ENCODE measurements at places on chromosomes 16 and 17.

GRCh38 chr17:49795372-49795771 is 6.9 kb downstream of the KAT7 start:
- no peak for DNase-seq

- no peak for DNase-seq
Measured at GRCh38 chr16:80741724-80742123, 62.7 kb downstream of the CDYL2 start.

DNA sequence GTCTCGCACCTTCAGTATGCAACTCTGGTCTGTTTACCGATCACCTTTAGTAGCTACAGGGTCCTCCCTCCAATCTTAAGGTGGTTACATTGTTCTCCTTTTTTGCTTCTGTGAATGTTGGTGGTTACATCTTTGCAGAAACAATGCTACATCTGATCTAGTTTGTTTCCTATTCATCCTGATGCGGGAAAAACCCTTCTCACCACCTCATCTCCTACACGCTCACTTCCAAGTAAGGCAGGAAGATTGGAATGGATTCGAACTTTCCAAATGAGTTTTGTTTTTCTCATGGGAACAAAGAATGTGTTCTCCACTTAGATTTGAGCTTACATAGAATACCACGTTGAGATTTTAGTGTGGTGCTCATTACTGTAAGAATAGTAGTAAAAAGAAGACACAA is 14.5 kb downstream of the ZC3H18 start:
- DNase-seq, result no peak

GRCh38 chr17:9230346-9230745 is 209.0 kb downstream of the NTN1 start:
- DNase-seq, result peak; percentile 44

GRCh38 chr17:64492481-64493109 is 4.3 kb downstream of the POLG2 start:
- DNase-seq, result no peak

DNA sequence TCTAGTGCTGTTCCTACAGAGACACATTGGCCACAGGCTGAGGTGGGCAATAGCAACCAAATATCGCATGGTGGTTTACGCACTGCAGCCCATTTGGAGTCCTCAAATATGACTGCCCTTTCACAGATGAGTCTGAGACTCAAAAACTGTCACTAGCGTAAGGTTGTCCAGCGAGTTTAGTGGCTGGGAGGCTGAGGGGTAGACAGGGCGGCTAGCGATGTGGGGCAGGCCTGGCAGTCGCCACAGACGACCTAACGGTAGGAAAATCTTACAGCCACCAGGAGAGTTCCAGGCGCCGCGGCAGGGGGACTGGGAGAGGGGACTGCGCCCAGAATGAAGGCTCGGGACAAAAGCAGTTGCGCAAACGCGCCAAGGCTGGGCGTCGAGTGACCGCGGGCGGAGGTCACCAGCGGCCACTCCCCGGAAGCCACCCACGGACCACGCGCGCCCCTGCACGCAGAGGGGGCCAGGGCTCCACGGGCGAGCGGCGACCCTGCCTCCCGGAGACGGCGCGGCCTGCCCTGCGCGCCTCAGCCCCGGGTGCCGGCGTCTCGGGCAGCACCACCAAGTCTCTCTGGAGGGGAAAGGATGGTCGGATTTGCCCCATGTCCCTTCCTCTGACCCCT is 699 bp upstream of the MAP1LC3B start:
- peak; percentile 30 for DNase-seq

GRCh38 chr16:11147033-11147753 is 108.8 kb downstream of the SOCS1 start:
- no peak for DNase-seq

DNA sequence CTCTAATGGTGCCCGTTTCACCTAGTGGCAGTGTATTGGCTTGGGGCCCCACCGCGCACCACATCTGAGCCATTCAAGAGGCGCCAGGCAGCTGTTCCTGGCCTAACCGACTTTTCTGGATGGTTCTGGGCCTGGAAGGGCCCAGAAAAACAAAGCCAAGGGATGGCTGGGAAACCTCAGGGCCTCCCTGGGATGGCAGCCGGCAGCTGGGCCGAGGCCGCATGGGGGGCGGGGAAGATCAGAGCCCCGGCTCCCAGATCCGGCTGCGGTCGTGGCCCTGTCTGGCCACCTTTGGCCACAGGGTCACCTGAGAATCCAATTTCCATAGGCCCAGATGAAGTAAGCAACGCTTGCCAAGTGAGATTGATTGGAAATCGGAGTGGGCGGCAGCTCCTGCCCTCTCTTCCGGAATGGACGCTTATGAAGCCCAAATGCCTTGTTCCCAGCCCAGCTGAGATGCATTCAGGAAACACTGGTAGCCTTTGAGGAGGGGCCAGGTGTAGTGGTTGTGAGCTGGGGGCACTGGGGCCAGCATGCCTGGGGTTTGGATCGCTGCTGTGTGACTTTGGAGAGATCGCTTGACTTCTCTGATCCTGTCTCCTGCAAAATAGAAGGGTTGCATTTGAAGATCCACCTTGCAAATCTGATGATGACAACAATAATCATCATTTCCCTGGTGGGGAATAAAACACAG is 163.8 kb upstream of the GSE1 start:
- no peak for DNase-seq

DNA sequence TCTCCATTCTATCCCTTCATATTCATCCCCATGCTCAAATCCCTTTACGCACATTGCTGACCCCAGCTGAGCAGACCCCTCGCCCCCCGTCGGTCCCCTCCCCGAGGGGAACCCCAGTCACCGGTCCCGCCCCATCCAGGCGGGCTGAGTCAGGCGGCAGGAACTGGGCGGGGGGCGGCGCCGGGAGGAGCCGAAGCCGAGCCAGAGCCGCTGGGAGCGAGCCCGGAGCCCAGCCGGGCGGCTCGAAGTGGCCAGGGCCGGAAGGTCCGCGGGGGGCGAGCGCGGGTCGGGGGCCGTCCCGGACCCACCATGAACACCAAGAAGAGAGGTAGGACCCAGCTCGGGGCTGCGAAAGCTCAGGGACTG is 8.6 kb downstream of the RIPOR1 start:
- peak; percentile 88 for DNase-seq

- peak; percentile 61 for DNase-seq
Measured at GRCh38 chr17:36072431-36073121, 8.5 kb downstream of the CCL18 start.

DNA sequence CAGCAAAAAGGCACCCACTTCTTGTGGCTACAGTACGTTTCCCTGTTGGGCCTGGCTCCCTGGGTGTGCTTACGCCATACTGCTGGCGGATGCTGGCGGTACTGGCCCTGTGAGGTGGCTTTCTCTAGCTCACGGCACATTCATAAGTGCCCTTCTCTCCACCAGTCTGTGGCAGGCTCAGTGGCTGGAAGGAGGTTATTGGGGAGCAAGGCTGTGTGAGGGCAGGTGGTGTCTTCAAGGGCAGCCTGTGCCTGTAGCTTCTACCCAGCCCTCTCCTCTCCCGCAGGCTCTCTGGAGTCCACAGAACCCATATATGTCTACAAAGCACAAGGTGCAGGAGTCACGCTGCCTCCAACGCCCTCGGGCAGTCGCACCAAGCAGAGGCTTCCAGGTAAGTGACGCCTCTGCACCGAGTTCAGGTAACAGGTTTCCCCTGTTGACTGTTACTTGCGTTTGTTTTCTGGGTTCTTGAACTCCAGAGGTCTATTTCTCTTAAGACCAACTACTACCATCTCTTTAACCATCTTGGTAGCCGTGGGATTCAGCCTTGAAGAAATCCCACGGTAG is 20.6 kb downstream of the NTAN1 start:
- DNase-seq, result no peak

- no peak for DNase-seq
Measured at GRCh38 chr16:23572394-23572793, 14.9 kb downstream of the UBFD1 start.

DNA sequence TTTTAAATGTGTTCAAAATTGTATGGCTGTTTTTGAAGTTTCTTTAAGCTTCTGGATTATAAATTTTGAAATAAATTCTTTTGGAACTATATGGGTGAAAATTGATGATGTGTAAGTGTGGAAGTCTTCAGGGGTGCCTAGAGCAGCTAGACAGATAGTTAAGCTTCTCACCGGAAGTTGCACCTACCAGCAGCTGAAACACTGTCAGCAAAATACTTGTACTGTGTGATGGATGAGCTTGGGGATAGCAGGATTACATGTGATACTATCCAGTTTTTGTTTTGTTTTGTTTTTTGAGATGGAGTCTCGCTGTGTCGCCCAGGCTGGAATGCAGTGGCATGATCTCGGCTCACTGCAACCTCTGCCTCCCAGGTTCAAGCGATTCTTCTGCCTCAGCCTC is 19.7 kb downstream of the RBL2 start:
- DNase-seq, result no peak

DNA sequence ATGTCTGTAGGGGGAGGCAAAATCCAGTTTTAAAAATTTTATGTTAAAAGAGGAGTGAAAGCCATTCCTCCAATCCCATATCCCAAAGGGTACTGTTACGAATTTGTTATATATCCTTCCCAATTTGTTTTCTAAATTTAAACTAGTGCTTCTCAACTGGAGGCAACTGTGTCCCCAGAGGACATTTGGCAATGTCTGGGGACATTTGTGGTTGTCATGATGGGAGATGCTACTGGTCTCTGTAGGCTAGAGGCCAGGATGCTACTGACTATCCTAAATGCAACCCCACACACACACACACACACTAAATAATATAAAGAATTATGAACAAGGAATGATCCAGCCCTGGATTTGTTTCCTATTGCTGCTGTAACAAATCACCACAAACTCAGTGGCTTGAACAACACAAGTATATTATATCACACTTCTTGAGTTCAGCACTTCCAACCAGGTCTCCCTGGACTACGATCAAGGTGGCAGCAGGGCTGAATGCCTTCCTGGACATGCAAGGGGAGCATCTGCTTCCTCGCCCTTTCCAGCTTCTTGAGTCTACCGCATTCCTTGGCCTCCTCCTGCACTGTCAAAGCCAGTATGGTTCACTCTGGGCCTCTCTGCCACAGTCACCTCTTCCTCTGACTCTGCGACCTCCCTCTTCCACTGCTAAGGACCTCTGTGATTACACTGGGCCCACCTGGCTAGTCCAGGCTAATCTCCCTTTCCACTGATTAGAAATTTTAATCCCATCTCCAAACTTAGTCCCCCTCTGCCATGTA is 30.1 kb downstream of the ARHGAP17 start:
- no peak for DNase-seq

- no peak for DNase-seq
Measured at GRCh38 chr17:50311483-50311882, 34.4 kb upstream of the XYLT2 start.

GRCh38 chr16:80569440-80570105 is 28.8 kb downstream of the DYNLRB2 start:
- peak; percentile 44 for DNase-seq

DNA sequence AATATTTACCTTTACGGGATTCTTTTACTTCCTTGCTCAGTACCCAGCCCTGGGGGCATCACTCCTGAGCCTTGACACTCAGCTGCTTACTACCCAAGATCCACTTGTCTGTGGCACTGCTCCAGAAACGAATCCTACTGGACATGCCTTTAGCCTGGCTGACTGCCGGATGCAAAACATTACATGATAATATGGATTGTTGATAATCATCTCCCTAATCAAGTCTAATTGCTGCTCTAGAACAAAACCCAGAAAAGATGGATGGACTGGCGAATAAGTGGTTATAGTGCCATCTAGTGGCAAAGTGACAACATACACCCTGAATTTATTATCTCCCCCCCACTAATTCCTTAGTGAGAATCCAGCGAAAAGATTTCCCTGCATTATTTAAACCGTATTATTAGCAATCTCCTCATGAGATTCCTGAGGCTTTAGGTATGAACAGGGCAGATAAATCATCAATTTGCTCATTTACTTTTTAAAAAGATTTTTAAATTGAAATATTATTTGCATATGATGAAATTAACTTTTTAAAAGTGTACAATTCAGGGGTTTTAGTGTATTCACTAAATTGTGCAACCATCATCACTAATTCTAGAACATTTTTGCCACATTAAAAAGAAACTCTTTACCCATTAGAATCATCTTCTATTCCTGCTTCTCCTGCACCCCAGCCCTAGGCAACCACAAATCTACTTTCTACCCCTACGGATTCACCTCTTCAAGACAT is 61.6 kb downstream of the RGS9 start:
- peak; percentile 71 for DNase-seq

GRCh38 chr17:65097110-65097509 is 40.1 kb upstream of the RGS9 start:
- no peak for DNase-seq

DNA sequence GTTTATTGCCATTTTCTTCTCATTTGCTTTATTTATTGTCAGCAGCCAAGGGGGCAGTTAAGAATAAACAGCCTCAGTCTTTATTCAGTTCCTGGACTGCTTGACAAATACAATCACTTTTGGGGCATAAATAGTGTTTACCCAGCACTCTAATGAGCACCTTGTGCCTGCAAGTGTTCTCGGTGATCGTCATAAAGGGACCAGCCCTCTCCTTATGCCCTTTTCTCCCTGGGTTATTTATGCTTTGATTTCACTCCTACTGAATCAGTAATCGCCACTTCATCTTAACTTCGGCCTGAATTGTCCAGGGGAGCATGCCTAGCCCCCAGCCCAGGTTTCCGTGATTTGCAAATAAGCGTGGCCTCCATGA is 55.7 kb upstream of the CACNG5 start:
- no peak for DNase-seq

DNA sequence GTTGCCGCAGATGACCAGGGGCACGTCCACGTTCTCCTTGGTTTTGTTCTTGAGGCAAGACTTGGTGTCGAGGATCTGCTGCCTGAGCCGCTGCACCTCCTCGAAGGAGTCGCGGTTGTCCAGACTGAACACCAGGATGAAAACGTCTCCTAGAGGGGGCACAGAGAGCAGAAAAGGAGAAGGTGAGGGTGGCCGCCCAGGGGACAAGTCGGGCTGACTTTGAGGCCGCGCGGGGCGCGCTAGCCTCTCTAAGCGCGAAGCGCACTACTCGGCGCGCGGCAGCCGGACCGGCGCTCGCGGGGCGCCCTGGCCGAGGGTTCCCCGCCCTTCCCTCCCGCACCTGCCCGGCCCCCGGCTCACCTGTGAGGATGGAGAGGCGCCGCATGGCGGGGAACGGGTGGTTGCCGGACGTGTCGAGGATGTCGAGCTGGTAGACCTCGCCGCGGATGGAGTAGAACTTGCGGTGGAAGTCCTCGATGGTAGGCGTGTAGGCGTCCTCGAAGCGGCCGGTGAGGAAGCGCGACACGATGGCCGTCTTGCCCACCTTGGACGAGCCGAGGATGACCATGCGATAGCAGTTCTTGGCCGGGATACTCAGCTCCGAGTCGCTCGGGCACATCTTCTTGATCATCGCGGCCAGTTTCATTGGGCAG is 533 bp downstream of the RASD1 start:
- DNase-seq, result no peak

- no peak for DNase-seq
Measured at GRCh38 chr16:177394-177822, 928 bp downstream of the HBA1 start.

- DNase-seq, result no peak
Measured at GRCh38 chr17:3613124-3613523, 3.9 kb upstream of the TRPV1 start.

GRCh38 chr17:57439651-57440050 is 183.3 kb downstream of the MSI2 start:
- no peak for DNase-seq

Measured in AG08396 (cell line).